ENCODE measurements at places on chromosomes 11 and 22.

GRCh38 chr11:76566811-76567210 is 103.7 kb downstream of the LRRC32 start:
- DNase-seq = peak; percentile 8

GRCh38 chr11:130034236-130034635 is 31.6 kb upstream of the PRDM10 start:
- DNase-seq = no peak

DNA sequence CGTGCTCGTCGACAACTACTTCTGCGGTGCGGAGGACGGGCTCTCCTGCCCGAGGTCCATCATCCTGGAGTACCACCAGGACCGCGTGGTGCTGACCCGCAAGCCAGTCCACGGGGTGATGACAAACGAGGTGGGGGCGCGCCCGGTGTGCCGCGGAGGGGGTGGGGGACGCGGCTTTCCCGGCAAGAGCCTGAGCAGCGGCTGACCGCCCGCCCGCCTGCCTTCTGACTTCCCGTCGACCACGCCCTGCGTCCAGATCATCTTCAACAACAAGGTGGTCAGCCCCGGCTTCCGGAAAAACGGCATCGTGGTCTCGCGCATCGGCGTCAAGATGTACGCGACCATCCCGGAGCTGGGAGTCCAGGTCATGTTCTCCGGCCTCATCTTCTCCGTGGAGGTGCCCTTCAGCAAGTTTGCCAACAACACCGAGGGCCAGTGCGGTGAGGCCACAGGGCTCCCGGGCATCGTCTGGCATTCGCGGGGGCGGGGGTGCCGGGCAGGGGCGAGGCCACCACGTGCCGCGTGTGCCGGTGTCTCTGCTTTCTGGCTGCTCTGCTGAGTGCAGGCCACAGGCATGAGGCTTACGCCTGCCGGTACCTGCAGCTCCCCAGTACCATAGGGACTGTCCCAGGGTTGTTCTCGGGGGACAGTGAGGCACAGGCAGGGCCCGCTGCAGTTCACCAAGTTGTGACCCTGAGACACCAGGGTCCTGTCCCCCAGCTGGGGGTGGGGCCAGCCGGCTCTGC is 28.5 kb upstream of the MUC5B start:
- no peak for DNase-seq

- DNase-seq = no peak
Measured at GRCh38 chr22:42587588-42588175, 27.0 kb downstream of the POLDIP3 start.

- peak; percentile 38 for DNase-seq
Measured at GRCh38 chr22:49973018-49973961, 12.7 kb downstream of the PIM3 start.

DNA sequence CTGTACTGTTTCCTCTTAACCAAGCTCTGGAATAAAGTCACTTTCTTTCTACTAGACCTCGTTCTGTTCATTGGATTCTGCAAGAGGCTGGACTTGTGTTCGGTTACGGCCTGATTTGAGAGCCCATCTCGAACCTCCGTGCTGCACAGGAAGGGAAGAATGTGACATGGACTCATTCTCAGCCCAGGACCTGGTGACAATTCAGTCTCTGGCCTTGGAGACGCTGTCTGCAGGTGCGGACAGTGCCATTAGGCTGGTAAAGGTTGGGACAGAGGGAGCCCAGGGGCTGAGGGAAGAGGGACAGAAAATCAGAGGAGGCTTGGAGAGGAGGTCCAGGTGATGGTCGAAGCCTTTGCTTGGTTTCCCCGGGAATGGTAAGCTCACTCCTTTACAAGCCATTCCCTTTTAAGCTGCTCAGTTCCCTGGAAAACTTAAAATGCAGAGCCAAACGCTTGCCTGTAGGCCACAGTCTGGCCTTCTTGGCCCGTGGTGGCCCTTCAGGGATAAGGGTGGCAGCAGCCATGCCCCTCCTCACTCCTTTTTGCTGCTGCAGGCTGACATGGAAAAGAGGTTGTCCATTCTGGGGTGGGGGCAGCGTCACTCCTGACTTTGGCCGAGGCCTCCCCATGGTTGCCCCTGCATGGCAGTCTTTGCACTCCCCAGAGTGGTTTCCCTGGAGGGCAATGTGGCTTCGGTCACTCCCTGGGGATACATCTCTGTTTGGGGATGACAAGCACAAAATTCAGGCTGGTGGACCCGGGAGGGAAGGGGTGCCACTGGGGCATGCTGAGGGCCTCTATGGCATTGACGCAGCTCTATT is 52.3 kb downstream of the SHISAL1 start:
- DNase-seq = no peak

DNA sequence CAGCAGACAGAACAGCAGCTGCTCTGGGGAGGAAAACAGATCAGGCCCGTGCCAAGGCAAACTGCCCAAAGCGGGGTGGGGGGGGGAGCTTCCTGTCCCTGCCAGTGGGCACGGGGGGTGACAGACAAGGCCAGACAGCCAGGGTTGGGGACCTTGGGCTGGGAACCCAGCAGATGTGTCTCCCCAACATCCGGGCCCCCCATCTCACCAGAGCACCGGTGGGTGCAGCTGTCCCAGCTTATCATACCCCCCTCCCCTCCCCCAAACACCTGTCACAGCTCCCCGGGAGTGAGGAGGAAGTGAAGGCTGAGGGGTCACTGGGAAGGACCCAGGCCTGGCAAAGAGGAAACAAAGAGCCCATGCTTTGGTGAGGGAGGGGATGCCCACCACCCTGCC is 1.3 kb downstream of the PPP1R14B start:
- DNase-seq = peak; percentile 58

GRCh38 chr22:24236656-24237055 is 8.2 kb downstream of the GGT5 start:
- DNase-seq = no peak

- no peak for DNase-seq
Measured at GRCh38 chr11:48270621-48271020, 7.0 kb downstream of the OR4X1 start.

DNA sequence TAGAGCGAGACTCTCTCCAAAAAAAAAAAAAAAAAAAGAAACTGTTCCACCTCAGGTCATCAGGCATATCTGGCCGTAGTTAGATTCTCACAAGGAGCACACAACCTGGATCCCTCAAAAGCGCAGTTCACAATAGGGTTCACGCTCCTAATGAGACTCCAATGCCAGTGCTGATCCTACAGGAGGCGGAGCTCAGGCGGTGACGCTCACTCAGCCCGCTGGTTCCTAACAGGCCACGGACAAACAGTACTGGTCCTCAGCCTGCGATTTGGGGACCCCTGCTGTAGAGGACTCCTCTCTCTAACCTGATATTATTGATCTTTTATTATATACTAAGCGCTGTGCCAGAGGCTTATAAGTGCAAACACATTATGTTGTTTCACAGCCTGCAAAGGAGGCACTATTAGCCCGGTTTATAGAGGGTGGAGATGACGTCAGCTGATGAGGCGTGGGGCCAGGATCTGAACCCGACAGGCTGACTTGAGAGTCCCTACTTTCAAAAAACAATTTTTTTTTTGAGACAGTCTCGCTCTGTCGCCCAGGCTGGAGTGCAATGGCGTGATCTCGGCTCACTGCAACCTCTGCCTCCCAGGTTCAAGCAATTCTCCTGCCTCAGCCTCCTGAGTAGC is 4.9 kb upstream of the MAFF start:
- no peak for DNase-seq

- DNase-seq = no peak
Measured at GRCh38 chr11:67504005-67504949, 886 bp downstream of the PITPNM1 start.

Data from NAMALWA (cell line).